Fibroblast of skin of right biceps (primary cell): ENCODE measurements at places on chromosomes 4 and X.

DNA sequence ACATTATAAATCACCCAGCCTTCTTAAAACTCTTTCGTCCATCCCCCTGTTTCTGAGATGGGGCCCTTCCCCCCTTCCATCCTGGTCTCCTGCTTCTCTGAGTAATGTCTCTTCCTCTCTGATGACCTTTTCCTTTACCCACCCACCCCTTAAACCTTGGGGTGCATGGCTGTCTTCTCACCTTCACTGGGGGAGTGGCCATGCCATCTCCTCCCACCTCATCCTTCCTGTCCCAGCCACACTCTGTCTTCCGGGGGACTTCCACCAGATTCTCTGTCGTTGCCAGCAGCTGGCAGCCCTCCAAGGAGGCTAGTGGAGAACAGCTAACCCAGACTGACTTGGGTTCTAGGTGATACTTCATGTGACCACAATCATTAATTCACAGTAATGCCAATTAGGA is 83.2 kb upstream of the SCML1 start:
- no peak for DNase-seq

DNA sequence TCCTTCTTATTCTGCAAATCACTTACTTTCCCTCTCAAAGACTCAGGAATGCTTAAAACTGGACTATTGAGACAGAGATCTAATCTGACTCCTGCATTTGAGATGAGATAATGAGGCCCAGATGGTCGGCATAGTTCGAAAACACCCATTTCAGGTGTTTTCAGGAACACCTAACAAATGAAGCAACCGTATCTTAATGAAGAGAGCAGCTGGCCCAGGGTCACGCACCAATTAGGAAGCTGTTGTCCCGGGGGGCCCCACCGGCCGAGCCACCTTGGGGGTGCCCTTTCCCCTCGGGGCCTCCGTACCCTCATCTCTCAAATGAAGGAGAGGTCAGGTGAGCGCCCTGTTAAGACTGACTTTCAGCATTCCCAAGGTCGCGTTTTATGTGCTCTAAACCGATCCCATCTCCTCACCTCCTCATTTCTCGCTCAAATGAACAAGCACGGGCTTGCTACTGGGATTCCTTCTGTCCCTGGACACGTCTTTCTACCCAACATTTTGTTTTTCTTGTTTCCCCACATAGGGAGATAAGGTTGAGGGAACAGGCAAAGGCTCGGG is 824 bp downstream of the LRPAP1 start:
- DNase-seq: no peak

- DNase-seq: no peak
Measured at GRCh38 chrX:11427453-11428071, 134.3 kb downstream of the AMELX start.

DNA sequence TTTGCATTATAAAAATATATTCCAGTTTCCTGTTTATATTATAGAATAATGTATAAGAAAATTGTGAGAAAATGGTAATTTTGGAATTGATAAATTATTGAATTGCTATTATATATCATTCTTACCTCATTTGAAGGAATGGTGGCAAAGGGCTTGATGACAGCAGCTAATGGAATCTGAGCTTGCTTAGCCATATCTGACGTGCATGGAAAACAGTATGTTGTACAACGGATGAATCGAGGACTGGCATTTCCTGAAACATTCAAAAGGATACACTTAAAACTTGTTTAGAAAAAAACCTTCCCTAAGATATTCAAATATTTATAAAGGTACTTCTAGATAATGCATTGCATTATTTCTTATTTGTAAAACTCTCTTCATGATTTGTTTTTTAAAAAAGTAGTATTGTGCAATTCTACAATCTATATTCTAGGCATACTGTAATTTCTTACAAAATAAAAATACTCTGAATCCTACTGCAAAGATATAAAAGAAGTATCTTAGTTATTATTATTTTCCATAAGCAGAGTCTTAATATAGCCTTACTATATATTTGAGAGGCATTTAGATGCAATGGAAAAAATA is 38.3 kb downstream of the SEC24D start:
- DNase-seq: peak; percentile 39

- DNase-seq: peak; percentile 80
Measured at GRCh38 chrX:68433155-68433980, at the start of gene OPHN1. TSS of gene OPHN1 (minus strand) at chrX:68433495. CDS start at chrX:68433020, 475 bp downstream.

DNA sequence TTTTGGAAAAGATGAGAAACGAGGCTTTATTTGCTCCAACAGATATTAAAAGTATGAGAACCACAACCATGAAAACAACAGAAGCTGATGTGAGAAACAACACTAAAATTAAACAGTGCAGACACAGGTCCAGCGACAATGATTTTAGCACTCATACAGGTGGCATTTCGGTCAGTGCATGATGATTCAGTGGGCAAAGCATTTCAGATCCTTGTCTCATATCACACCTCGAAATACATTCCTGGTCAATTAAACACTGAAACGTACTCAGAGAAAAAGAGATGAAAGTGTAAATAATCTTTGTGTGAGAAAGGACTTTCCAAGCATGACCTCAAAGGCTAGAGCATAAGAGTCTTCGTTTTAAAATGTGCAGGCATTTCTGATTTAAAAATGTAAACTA is 85.2 kb downstream of the ACOX3 start:
- peak; percentile 15 for DNase-seq

- DNase-seq: peak; percentile 3
Measured at GRCh38 chr4:88333741-88334405, 44.8 kb upstream of the HERC6 start.

- peak; percentile 90 for DNase-seq
Measured at GRCh38 chrX:45711231-45711630, 510.6 kb upstream of the DIPK2B start.

DNA sequence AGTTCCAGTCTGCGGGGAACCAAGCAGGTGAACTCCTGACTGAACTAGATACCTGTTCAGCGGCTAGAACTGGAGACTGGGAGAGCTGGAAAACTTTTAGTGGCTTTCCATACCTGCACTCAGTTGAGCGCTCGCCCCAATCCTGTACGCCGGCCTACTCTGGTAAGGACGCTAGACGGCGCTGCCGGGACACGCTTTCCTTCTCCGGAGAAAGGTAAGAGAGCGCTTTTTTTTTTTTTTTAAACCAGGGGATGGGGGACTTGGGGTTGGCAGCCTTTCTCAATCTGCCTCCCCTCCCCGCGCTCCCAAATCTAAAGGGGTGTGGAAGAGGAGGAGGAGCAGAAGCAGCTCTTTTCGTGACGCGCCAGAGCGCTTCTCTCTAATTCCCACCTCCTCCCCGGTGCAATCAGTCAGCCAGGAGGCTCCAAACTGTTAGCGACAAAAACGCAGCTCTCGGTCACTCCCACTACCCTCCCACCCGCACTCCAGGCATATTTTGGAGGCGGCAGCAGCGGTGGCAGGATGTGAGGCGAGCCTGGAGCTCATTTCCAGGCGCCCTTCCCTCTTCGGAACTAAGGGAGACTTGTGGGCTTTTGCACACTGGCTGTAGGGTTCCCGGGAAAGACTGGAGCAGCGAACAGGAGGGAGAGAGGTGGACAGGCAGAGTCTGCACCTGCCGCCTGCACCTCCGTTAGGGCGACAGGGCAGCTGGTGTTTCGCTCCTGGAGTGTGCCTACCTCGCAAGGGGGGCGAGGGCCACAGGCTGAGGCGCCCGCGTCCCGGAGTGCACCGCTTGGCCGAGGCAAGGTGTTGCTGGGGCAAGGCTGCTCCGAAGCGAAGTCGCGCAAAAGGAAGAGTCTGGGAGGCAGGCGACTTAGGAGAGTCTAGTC is at the start of gene IL1RAPL2:
Gene IL1RAPL2, plus strand, starts transcription at position 409 of the 890 bp plus-strand sequence.
- peak; percentile 1 for DNase-seq
